ENCODE measurements at places on chromosomes 1 and 21.

DNA sequence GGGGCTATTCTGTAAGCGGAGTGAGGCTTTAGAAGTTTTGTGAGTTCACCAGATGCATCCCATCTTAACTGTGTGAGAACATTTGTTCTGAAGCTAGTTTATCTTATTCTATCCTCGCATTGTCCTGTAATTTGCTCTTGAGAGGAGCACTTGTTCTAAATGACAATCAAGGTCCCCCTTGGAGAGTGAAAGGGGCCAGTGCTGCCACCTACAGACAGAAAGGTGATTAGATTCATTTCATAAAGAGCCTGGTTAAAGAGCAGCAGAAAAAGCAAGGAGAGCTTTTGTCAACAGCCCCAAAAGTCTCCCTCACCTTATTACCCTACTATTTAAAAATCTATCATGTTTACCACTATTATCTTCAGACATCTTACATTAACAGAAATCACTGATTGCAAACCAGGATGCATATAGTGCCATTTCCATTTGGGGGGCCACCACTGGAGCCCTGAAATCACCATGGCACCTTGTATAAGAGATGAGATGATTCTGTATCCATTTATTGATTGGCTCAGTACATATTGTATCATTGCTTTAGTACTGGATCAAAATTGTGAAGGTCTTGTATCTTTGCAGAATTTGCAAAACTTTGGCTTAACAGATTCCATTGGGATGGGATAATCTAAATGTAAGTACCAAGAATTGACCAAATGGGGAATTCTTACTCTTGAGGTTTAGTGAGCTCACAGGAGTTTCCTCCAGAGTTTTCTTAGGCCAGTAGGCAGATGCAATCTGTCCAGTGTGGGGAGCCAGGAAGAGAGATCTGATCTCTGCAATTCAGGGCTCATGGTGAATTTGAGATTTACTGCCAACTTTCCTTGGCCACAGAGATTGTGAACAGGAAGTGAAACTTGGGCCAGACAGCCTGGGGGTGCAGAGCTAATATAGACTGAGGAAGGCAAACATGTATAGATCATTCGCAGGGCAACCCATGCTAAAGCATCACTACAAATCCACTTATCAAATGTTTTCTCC lies 64.3 kb upstream of the TRABD2B start:
- DNase-seq: peak; percentile 47

DNA sequence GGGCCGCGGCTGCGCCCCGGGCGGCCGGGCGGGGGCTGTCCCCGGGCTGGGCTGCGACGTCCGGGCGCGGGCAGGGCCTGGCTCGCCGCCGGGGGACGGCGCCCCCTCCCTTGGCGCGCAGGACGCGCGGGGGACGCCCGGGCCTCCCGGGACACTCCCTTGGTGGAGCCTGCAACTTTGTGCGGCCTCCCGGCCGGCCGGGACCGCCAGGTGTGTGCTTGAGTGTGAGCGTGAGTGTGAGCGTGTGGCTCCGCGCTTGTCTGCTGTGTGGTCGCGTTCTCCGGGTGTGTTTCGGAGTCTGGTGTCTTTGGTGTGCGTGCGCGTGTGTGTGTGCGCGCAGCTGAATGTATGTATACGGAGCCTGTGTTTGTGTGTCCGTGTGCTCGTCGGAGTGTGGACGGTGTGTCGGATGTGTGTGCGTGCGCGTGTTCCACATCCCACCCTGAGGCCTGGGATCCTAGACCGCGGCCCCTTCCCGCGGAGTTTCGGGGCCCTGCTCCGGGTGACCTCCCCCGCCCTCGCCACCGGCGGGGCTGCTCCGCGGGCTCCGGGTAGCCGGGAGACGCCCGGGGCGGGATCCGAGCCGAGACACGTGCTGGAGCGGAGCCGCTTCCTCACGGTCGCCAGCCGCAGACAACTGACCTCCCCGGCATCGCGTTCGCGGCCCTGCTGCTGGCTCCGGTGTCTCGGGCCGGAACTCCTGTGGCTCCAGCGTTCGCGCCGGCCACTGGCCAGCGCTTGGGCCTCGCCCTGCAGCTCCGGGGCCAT lies 1.7 kb downstream of the PTPRU start:
- peak; percentile 65 for DNase-seq

DNA sequence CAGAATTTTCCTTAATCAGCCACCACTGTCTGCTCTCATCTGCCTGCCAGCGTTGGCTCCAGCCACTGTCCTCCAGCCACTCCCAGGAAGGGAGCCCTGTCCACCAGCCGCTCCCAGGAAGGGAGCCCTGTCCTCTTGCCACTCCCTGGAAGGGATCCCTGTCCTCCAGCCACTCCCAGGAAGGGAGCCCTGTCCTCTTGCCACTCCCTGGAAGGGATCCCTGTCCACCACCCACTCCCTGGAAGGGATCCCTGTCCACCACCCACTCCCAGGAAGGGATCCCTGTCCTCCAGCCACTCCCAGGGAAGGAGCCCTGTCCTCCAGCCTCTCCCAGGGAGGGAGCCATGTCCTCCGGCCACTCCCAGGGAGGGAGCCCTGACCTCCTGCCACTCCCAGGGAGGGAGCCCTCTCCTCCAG lies 726.5 kb downstream of the PTPRU start:
- no peak for DNase-seq

GRCh38 chr1:167328306-167328815 lies 107.7 kb downstream of the POU2F1 start:
- DNase-seq: peak; percentile 66

DNA sequence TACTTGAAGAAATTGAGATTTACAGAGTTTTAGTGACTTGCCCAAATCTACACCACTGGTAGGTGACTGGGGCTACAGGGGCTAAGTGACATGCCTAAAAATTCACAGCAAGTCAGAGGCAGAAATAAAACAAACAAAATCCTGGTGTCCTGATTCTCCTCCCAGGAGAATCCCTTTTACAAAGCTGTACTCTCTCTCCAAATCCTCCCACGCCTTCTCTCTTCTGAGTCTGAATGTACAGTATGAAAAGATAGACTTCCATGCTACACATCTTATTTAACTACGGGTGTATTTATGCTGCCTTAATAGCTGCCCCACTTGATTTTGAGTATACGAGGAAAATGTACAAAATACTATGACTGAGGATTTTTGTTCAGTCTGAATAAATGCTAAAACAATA lies 65.4 kb downstream of the SGIP1 start:
- DNase-seq: no peak

GRCh38 chr1:221335161-221336101 lies 406.5 kb downstream of the DUSP10 start:
- no peak for DNase-seq

GRCh38 chr21:15020797-15021196 lies 44.0 kb downstream of the NRIP1 start:
- DNase-seq: no peak

GRCh38 chr1:36781098-36781497 lies 253.2 kb downstream of the GRIK3 start:
- DNase-seq: no peak

GRCh38 chr1:223460566-223461189 lies 67.5 kb downstream of the CCDC185 start:
- no peak for DNase-seq

- DNase-seq: no peak
Measured at GRCh38 chr1:156929596-156930238, 9.3 kb downstream of the LRRC71 start.

DNA sequence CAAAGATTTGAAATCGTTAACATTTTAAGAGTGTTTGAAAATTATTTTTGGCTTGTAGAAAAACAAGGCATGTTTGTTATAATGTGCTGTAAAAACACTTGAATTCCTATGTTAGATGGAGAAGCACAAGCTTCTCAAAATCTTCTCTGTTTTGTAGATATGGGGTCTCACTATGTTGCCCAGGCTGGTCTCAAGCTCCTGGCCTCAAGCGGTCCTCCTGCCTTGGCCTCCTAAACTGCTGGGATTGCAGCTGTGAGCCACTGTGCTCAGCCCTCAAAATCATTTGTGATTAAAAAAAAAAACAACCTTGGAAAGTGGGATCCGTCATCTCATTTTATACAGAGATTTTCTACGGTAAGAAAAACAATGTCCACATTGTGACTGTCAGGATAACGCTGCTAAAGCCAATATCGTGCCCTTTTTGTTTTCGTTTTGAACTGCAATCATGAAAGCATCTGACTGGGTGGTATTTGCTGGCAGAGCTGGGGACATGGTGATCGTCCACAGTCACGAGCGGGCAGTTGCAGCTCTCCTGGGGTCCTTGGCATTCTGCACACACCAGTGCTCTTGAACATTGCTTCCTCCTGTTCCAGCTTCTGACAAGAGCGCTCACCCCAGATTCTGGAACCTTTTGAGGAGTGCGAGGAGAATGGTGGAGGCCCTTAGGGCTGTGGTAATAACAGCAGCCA lies 112.5 kb downstream of the PGBD5 start:
- no peak for DNase-seq

DNA sequence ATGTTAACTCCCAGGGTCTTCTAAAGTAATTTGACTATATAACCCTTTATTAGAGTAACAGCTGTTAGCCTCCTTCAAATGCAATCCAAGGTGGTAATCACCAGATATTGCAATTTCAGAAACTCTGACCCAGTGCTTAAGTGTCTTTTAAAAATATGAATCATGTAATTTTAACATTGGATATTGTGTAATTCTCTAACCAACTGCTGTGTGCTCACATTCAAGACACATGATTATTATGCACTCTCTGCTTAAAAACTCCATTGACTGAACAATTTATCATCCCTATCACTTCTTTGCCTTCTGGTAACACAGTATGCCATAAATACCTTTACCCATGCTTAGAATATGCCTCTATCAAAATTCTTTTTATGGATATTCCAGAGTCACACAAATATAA lies 537.4 kb upstream of the RGS18 start:
- no peak for DNase-seq

DNA sequence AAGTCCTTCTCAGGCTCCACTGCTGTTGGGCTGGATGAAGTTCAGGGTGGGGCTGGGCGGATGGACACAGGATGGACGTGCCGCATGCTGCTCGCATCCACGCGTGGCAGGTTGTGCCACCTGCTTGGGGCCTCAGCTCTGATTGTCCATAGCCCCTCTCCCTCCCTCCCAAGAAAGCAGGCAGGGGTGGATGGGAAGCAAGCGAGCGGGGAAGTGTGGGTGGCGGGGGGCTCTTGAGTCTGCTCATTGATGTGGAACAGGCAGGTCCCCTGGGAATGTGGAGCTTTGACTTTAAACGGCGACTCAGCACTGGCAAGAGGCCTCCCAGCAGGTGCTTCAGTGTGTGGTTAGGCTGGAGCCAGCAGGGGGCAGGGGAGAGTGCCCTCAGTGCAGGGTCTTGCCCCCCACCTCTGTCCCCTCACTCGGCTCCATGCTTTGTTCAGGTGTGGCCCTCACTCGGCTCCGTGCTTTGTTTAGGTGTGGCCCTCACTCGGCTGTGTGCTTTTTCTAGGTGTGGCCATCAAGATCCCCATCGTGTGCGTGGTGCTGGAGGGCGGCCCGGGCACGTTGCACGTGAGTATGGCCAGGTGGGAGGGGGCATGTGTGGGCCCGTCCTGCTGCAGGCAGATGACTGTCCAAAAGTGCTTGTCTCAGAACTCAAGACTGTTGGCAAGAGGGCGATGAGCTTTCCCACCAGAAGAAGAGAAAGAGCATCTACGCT lies 23.9 kb downstream of the TRPM2 start:
- DNase-seq: no peak

- no peak for DNase-seq
Measured at GRCh38 chr1:204499511-204500468, 5.2 kb upstream of the PIK3C2B start.

DNA sequence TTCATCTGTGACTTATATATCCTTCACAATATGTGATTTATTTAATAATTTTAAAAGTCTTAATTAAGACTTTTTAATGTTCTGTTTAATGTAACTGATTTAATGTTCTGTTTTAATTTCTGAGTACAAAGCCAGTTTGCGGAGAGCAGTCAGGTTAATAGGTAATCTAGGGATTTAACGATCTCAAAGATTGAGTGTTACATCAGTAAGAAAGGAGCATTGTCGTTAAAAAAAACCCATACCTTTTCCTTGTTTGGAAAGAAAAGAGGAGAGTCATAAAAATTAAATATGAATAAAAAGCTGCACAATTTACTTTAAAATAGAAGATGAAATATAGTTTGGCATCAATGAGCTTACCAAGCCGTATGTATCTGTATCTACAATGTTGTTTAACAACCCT lies 621.4 kb downstream of the KIF26B start:
- DNase-seq: no peak

DNA sequence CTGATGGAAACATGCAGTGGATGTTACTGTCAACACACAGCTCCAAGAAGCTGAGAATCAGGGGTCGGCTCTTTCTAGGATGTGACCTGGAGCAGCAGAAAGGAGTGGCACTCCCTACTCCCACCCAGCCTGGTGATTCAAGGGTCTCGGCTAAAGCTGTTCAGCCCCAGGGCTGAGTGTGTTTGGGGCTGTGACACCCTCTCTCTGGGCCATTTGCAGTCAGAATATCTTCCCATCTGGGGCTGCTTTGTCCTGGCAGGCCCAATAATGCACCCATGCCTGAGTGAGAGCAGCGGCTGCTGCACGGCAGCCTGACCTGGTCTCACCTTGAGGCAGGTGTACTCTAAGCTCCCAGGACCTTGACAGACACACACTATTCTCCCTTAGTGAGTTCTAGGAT lies 52.5 kb upstream of the AJAP1 start:
- no peak for DNase-seq

- no peak for DNase-seq
Measured at GRCh38 chr1:110336300-110337039, 2.7 kb upstream of the RBM15 start.

GRCh38 chr1:32172621-32173245 lies 6.7 kb upstream of the TXLNA start:
- no peak for DNase-seq

GRCh38 chr1:108050911-108051629 lies 86.1 kb upstream of the VAV3 start:
- DNase-seq: no peak

DNA sequence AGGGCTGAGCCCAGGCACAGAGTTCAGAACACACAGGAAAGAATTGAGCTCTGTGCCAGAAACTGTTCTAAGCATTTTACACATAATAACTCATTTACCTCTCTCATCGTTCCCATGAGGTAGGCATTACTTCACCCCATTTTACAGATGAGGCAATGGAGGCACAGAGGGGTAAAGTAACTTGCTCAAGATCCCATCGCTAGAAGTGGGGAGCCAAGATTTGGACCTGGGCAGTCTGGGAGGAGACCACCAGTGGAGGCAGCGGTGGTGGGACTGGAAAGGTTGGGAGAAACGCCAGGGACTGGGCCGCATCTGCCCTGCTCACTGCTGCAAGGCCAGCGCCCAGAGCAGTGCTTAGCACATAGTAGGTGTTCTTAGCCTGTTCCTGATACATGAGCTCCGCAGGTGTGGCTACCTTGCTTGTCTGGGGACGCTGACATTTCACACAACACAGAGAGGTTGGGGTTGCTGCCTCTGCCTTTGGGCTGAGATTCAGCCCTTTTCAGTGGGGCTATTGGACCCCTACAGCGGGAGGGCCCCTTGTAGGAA lies 27.8 kb upstream of the EPS8L3 start:
- DNase-seq: no peak

- DNase-seq: no peak
Measured at GRCh38 chr1:66576645-66577044, 42.7 kb downstream of the SGIP1 start.
